ENCODE measurements at places on chromosomes 7 and 10. TPM values are rescaled to one million over a fixed set of nuclear protein-coding genes. Genes with fewer than 3 reads are reported as not detected.

DNA sequence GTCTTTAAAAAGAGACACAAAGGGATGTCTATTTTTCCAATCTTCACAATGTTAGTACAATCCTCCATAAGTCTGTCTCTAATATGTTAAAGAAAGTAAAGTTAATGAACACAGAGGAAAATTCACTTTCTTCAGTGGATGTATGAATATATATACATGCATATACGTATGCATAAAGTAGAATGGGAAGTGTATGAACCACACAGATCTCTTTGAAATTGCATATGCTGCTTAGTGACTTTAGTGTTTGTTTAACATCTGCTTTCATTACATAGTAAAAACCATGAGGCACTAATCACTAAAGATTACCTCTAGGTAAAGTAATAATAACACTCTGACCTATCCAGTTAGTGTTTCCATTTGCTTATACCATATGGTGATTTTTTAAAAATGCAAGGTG is 451.2 kb downstream of the SEMA3D start:
- DNase-seq, result no peak

GRCh38 chr10:127548022-127548421 is 1.1 kb upstream of the NPS start:
- no peak for DNase-seq

NPY4R gene
- not detected for total RNA-seq

CFAP58 gene
- not detected for total RNA-seq
